ENCODE measurements at places on chromosomes 13 and 19.

DNA sequence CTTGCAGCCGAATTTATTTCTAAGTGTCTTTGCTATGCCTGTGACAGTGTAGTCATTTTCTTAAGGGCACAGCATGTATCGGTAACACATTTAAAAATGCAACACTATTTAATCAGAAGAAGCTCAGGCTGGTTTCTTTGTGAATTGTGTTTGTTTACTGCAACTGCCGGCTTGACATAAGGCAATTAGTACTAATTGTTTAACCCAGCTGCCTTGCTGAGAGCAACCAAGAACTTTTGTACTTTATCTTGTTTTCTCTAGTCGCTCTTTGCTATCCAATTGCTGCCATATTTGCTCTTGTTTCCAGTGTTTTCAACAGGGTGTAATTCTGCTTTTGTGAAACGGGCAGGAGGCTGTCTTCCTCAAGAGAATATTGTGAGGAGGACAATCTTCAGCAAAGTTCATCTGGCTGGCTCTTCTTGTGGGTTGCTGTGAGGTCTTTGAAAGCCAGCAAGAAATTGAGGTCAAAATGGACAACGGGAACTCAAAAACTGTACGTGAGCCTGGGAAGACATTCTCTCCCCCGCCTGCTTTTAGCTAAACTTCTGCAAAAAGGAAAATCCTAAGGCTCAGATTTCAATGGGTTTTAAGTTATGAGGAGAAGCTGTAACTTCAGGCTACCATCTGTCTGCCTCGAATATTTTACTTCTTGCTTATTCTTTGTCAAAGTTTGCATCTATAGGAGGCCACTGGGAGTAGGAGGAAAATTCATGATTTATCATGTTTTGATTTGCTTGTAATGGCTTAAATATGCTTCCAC is 75.8 kb upstream of the TSHZ3 start:
- no peak for DNase-seq

- no peak for DNase-seq
Measured at GRCh38 chr13:86825410-86825809, 845.8 kb upstream of the SLITRK5 start.

- peak; percentile 53 for DNase-seq
Measured at GRCh38 chr19:13398780-13399726, 107.2 kb downstream of the CACNA1A start.

- DNase-seq = no peak
Measured at GRCh38 chr13:20129076-20129475, 31.8 kb downstream of the GJA3 start.

DNA sequence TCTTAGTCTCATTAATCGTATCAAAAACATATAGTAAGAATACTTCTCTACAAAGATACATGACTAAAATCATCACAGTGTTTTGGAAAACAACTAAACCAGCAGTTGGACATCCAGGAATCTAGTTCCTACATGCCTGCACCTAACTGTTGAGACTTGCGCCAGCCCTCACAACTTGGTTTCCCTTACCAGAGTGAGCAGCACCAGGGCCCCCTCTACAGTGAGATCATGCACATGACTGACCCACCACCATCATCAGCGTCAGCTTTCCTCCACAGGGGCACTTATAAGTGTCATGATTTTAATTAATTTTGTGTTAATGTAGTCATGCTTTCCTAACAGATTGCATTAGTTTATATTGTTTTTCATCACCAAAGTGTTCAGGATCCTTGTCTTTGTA is 1322.0 kb downstream of the EFNB2 start:
- DNase-seq = no peak

DNA sequence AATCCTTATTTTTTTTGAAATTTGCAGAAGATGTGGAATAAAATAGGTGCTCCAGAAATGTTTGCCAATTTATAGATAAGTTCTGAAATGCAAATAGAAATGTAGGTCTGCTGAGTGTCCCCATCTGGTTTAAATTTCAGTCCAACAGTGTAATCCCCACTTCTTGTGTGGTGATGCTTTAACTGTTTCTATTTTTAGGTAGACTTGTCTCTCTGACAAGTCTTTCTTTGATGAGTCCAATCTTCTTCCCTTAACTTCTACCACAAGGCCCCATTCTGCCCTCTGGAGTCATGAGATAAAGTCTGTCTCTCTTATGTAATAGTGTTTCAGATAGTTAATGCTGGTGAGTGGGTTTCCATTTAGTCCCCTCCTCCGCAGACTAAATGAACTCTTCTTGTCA is 390.4 kb downstream of the RFC3 start:
- peak; percentile 21 for DNase-seq

- DNase-seq = no peak
Measured at GRCh38 chr13:112754281-112755025, 64.6 kb downstream of the ATP11A start.

GRCh38 chr13:95955255-95955654 is 97.9 kb downstream of the UGGT2 start:
- no peak for DNase-seq

- DNase-seq = peak; percentile 90
Measured at GRCh38 chr13:66312312-66313087, 917.6 kb downstream of the PCDH9 start.

DNA sequence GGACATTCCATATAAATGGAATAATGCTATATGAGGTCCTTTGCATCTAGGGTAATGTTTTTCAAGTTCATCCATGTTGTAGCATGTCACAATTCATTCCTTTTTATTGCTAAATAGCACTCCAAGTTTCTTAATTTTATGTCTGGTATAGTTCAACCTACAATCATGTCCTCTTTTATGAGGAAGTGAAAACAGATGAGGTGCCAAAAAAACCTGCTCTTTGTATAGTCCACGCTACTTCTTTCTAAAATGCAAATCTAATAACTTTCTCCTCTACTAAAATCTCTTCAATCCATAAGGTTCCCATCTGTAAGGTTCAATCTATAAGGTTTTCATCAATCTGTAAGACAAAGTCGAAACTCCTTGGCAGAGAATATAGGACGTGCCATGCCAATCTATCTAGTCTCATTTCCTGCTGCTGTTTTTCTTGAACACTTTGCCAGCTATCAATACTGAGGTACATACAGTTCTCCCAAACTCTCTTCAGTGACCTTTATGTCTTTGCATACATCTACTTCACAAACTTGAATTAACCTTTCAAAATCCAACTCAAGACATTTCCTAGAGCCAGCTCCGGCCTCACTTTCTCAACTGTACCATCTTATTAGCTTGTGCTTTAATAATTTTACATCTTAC is 33.7 kb downstream of the INTS6 start:
- no peak for DNase-seq

DNA sequence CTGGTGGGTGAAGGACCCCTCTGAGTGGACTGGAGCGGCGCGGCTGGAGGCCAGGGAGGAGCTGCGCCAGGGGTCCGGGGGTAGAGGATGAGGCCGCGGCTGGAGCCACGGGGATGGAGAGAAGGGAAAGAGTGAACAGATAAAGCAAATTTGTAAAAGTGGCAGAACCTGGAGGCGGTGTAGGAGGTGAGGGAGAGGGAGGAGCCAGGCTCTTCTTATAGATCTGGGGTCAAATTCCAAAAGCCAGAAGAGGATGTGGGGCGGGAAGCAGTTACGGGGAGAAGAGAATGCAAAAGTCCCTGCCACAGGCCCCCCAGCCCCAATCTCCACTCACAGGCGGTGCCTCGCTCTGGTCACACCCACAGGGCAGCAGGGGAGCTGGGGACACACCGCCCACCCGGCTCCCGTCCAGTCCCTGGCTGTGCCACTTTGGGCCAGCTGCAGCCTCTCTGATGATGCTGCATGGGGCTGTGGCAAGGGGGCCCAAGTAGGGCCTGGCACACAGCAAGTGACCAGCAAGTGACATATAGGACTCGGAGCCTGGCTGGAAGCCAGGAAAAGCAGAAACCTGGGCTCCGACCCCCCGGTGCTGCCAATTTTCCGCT is 11.1 kb downstream of the LRRC4B start:
- DNase-seq = no peak

GRCh38 chr13:43364210-43365038 is 341.0 kb downstream of the DNAJC15 start:
- no peak for DNase-seq

- no peak for DNase-seq
Measured at GRCh38 chr19:42245231-42245630, 2.8 kb upstream of the GSK3A start.

GRCh38 chr13:96032717-96033116 is 20.5 kb downstream of the UGGT2 start:
- no peak for DNase-seq

- no peak for DNase-seq
Measured at GRCh38 chr19:58038688-58039204, 4.9 kb downstream of the ZSCAN1 start.

GRCh38 chr13:25147638-25148401 is 24.3 kb downstream of the AMER2 start:
- DNase-seq = no peak

- DNase-seq = no peak
Measured at GRCh38 chr19:40363069-40363468, 14.6 kb downstream of the PLD3 start.

DNA sequence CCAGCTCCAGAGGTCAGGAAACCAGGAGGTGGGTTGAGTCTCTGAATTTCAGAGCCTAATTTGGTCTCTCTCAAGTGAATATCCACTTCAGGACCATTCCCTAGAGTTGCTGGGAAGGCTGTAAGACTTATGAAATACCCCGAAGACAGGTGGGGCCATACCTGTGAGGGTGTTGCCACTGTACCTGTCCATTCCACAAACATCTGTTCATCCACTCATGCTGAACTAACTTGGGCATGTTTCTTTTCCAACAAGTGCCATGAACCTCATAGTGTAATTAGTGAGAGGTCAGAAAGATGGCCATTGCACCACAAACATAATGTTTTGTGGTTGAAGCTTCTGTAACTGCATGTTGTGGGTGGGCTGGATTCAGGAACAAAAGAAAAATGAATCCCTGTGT is 7.8 kb downstream of the ILF3 start:
- DNase-seq = no peak

DNA sequence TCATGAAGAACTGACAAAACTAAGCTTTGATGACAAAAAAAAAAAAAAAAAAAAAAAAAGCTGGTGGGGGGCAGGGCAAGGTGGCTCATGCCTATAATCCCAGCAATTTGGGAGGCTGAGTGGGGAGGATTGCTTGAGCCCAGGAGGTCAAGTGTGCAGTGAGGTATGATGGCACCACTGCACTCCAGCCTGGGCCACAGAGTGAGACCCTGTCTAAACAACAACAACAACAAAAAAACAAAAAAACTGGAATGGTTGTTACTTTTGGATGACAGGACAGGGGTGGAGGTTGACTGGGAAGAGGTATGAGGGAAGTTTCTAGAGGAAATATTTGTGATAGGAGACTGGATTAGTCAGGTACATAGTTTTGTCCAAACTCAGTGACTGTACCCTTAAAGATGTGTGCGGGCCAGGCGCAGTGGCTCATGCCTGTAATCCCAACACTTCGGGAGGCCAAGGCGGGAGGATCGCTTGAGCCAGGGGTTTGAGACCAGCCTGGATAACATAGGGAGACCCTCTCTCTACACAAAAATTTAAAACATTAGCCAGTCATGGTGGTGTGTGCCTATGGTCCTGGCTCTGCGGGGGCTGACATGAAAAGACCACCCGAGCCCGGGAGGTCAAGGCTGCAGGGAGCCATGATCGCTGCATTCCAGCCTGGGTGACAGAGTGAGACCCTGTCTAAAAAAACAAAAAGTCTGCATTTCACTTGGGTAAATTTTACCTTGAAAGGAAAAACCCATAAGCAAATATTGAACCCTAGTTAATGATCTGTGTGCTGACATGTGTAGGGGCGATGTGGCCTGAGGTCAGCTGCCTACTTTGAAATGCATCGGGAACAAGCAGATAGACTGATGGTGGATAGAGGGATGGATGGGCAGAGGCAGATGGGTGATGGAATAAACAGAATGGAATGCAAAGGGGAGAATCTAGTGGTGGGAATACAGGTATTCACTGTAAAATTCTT is 37.0 kb downstream of the CERS4 start:
- DNase-seq = no peak

DNA sequence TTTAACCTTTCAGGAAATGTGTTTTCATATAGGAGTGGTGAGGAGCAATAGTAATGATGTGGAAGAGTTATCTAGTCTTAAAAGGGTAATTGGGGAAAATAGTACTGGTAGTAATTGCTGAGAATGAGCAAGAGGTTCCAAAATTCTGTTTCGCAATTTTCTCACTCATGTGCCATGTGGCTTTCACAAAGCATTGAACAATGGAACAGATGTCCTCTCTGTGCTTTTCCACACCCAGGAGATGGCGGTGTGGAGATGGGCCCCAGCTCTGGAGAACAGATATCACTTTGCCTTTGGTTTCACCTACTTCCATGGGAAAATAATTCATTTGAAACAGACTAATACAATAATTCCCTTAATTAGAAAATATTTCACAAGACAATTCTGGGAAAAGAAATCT is 170.0 kb upstream of the SLC10A2 start:
- DNase-seq = no peak

- no peak for DNase-seq
Measured at GRCh38 chr19:55447421-55448174, 4.5 kb upstream of the SHISA7 start.

- no peak for DNase-seq
Measured at GRCh38 chr13:113922412-113923118, 51.3 kb downstream of the C13orf46 start.

- no peak for DNase-seq
Measured at GRCh38 chr13:66994517-66995202, 235.5 kb downstream of the PCDH9 start.

DNA sequence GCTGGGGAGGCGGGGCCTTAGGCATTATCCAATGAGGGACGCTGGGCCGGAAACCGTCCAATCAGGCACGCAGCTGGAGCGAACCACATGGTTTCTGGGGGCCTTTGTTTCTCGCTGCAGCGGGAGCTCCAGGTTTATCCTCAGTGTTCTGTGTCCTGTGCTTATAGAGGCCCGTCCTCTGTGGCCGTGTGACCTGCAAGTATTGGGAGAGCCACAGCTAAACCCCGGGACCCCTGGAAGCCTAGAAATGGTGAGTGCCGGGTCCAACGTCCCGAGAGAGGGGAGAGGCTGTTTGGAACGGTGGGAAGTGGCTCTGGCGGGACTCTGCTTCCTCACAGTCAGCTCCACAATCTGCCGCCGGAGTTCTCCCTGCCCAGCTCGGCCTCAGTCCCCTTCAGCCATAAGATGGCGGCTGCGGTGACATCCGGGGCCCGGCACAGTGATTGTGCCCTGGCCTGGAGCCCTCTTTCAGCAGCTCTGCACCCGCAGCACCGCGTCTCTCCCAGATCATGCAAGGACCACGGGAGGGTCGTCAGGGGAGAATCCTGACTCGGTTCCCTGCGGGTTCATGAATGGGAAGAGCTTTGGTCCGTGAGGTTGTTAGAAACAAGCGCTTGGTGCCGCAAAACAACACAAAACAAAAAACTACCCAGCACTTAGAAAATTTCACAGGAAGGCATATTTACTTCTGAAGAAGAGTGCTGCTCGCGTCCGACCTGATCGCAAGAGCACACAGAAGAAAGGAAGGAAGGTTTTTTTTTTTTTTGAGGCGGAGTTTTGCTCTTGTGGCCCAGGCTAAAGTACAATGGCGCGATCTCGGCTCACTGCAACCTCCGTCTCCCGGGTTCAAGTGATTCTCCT is at the start of gene ZNF253:
TSS of gene ZNF253 (plus strand) at position 133 of the 861 bp plus-strand sequence. CDS start at position 248, 115 bp downstream.
- peak; percentile 42 for DNase-seq

GRCh38 chr19:38004521-38005223 is 97.7 kb downstream of the SIPA1L3 start:
- DNase-seq = peak; percentile 94
